ENCODE measurements at places on chromosomes 16 and 17.

- DNase-seq: no peak
These were observed 187.5 kb downstream of the IRF8 start for GRCh38 chr16:86086471-86086870.

GRCh38 chr16:89619840-89620239, 6.4 kb downstream of the DPEP1 start:
- no peak for DNase-seq

DNA sequence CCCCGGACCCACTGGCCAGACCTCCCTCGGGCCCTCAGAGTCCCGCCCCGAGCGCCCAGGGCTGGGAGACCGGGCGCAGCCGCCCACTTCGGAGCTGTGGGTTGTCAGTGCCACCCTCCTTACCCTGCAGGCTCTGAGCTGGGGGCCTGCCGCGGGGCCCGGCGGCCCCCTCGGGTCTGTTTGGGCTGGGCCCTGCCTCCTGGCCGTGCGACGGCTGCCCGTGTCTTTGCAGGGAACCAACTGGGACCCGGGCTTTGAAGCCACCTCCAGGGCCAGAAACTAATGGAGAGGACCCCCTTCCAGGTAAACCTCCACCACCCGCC, 443 bp downstream of the TEDC2 start:
- no peak for DNase-seq

DNA sequence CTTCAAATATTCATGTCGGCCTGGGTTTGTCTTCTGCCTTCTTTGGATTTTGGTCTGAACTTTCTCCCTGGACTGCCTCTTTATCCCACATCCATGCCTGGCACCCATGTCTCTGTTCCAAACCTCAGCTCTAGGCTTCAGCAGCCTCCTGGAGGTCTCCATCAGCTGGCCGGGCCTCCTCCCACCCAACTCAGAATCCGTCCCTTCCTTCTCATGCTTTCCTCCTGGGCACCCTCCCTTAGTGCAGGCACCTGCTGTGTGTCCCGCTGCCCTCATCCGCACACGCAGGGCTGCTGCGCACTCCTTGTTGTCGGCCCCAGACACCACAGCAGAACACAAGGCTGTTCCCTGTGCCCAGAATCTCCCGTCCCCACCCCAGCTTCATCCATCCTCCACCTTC, 14.0 kb downstream of the LDHD start:
- DNase-seq: no peak

DNA sequence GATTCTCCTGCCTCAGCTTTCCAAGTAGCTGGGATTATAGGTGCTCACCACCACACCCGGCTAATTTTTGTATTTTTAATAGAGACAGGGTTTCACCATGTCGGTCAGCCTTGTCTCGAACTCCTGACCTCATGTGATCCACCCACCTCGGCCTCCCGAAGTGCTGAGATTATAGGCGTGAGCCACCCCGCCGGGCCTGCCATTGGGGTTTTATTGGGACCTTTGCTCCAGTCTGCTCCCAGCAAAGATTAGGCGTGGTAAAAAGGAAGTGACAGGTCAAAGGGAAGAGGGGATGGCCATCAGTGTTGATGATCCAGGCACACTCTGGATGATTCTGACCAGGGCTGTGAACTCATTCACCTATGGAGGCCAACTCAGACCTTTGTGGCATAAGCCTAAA, 20.5 kb downstream of the MYLK3 start:
- no peak for DNase-seq

GRCh38 chr17:49496183-49496866, 1.2 kb downstream of the NGFR start:
- peak; percentile 84 for DNase-seq

DNA sequence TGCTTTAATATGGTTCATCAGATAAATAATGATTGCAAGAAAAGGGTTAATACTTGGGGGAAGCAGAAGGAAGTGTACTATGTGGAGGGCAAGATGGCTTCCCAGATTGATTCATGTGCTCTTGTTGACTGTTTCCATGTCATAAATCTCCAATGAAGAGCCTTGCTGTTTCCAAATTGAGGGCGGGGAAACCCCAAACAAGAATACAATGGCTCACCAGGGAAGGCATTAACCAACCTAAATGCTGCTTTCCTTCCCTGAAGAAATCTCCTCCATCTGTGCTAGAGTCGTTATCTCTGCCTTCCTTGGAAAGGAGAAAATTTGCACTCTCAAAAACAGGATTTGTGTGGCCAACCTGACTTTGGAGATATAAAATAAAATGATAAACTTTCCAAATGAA, 28.0 kb upstream of the CDH13 start:
- DNase-seq: no peak

DNA sequence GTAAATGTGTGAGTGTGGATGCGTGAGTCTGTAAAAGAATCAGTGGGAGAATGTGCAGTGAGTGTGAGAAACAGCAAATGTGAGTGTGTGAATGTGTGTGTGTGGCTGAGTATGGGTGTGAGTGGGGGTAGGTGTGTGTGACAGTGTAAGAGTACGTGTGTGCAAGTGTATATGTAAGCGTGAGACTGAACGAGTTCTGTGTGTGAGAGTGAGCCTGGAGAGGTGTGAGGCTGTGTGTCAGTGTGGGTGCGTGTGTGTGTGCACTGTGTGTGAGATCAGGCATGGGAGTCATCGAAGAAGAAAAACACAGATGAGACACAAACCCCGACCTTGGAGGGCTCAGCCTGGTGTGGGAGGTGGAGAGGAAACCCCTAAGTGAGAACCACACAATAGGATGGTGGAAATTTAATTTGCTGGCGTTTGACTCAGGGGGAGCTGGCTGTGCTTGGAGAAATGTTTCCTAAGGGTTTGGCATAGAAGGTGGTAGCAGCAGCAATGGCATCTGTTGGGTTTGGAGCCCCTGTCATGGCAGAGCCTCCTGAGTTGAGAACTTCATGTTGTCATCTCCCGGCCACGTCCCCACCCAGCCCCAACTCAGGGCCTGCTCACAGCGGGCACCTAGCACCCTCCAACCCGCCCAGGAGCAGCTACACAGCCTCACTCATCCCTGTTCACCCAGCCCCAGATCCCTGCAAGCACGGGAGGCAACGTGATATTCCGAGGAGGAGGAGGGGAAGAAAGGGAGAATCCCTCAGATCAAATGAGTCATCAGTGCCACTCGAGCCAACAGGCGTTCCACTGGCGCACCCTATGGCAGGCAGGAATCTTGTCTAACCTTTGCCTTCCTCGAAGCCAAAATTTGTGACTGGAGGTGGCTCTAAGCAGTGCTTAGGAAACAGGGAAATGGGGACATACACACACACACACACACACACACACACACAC, 14.3 kb upstream of the NUBP1 start:
- DNase-seq: no peak

Data from D721Med (cell line).